ENCODE measurements at places on chromosomes 6 and 20. TPM values are rescaled to one million over a fixed set of nuclear protein-coding genes. Genes with fewer than 3 reads are reported as not detected.

The RNF144B gene
- 1.1 TPM for total RNA-seq

The ACTL10 gene
- total RNA-seq, result 1.5 TPM

The PROCR gene
- 8.2 TPM for total RNA-seq

The VSTM2L gene
- total RNA-seq, result 321 TPM

The IMPG1 gene
- 0.74 TPM for total RNA-seq

- H3K27ac ChIP-seq, result no peak within 1 kb of the TSS
- peaks cover 90% of the 10 kb centered on the region for H3K27me3 ChIP-seq
- no peaks in the 10 kb centered on the region for H3K36me3 ChIP-seq
Measured at GRCh38 chr6:150025201-150025917, at the start of gene RAET1L. TSS of gene RAET1L (minus strand) at chr6:150025532. CDS start at chr6:150025471, 61 bp downstream.

DNA sequence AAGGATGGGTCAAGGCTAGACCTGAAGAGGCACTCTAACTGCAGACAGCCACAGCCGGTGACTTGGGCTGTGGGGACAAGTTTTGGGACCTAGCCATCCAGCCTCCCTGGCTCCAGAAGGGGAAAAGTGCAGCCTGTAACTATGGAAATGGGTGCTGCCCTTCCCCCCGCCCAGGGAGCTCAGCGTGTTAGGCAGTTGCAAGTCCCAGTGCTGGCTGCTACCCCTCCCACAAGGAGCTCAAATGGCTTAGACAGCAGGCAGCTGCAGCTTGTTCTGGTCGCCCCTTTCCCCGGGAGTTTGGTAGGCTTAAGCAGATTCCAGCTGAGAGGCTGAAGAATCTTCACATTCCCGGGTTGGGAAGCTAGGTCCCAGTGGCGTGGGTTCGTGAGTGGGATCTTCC lies 162.6 kb downstream of the FAM83B start:
- no peak overlapping the region for H3K27ac ChIP-seq
- H3K4me3 ChIP-seq, result no peak overlapping the region
- H3K36me3 ChIP-seq, result no peaks in the 10 kb centered on the region
- H3K27me3 ChIP-seq, result no peaks in the 10 kb centered on the region
- H3K4me1 ChIP-seq, result no peaks in the 10 kb centered on the region
- DNase-seq, result no peak

GRCh38 chr20:17646961-17647301 lies 35.1 kb downstream of the RRBP1 start:
- no peaks in the 10 kb centered on the region for H3K36me3 ChIP-seq
- H3K27me3 ChIP-seq, result no peaks in the 10 kb centered on the region
- no peak for DNase-seq
- no peak overlapping the region for H3K4me3 ChIP-seq
- peak overlapping the region; percentile 73 for H3K27ac ChIP-seq

DNA sequence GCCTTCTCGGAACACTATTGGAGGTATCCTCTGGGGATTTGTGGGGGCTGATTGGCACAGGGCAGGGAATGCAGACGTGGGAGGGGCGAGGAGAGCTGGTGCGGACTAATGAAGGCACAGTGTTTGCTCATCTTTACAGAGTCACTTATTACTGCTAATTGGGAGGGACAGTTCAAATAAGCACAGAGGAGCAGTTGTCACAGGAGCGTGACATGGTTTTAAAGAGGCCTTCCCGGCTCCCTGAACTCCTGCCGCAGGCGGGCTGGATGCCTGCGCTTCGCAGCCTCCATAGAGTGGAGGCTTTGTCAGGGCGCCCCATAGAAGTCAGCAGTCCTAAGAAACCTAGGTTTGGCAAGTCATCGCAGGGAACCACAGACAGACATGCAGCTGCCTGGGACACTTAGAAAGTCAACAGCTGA lies 149.6 kb downstream of the LINC00237 start:
- H3K4me3 ChIP-seq, result no peak overlapping the region
- no peak for DNase-seq
- H3K27me3 ChIP-seq, result no peaks in the 10 kb centered on the region
- H3K36me3 ChIP-seq, result no peaks in the 10 kb centered on the region

DNA sequence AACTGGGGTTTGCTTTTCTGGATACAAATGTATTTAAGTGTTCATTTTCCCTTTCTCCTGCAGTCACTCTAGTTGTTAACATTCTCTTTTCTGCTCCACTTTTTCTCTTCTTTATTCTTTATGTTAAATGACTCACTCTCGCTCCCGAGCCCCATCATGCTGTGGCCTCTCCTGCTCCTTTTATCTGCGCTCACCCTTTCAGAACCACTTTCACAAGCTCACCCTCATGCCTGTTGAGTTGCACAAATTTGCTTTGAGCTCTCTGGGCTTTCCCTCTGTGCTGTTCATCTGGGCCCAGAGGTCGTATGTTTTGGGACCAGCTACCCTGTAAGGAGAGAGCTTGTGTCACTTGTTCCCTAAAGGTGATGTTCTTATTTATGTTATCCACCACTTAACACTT lies 98.1 kb upstream of the ASCC3 start:
- DNase-seq, result no peak
- no peak overlapping the region for H3K27ac ChIP-seq
- H3K27me3 ChIP-seq, result no peaks in the 10 kb centered on the region
- H3K36me3 ChIP-seq, result no peaks in the 10 kb centered on the region
- no peaks in the 10 kb centered on the region for H3K4me1 ChIP-seq

- H3K27ac ChIP-seq, result no peak overlapping the region
- DNase-seq, result no peak
- no peaks in the 10 kb centered on the region for H3K36me3 ChIP-seq
- no peak overlapping the region for H3K4me3 ChIP-seq
Measured at GRCh38 chr6:32815996-32816395, 806 bp downstream of the HLA-DOB start.
